Adrenal gland (tissue), 19 donors: ENCODE measurements at places on chromosomes 7 and 10. TPM values are rescaled to one million over a fixed set of nuclear protein-coding genes. Genes with fewer than 3 reads are reported as not detected.

GRCh38 chr10:65968437-65968836, 957.4 kb upstream of the LRRTM3 start:
- no peak for DNase-seq

Gene ANKRD30A
- not detected for total RNA-seq

Gene FAM131B
- total RNA-seq, result 0.57 TPM

DNA sequence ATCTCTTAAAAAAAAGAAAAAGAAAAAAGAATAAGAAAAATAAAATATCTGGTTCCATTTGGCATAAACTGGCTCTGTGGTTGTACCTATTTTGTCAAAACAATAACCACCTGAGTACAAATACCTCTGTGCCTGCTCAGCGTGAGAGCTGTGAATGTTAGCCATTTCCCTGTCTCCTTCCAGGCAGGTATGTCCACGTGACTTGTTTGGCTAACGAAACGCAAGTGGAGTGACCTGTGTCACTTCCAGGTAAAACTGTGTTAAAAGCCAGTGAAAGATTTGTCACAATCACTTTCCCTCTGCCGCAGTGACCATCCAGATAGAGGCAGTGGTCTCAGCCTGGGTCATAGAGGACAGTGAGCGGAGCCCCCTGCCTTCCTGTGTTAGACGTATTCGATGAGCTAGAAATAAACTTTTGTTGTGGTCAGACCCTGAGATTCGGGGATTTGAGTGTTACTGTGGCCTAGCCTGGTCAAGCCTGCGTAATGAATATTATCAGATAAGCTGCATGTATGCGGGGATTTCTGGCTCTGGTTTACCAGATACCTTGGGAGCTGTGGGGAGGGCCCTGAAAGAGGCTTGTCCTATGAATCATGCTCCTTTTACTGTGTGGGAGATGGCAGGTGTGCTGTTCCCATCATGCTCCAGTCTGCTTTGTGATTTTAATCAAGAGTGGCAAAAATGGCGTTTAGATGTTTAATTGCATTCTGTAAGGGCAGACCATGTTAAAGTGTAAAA, 3.8 kb downstream of the PTER start:
- DNase-seq, result no peak

DNA sequence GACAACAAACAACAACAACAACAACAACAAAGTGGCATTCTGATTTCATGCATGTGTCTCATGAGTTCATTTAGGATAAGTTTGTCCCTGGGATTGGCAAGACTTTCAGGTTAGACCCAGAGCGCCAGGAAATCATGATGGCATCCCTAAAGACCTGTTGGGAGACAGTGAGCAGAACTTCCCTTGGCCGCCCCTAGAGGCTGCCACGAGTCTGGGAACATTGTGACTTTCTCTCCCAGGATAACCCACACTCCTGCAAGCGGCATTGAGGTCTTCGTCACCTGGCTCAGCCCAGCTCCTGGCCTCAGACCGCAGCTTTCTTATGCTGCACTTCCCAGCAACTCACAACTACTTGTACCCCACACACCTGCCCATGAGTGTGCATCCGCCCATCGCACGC, 80.5 kb upstream of the RNF32 start:
- DNase-seq, result no peak

DNA sequence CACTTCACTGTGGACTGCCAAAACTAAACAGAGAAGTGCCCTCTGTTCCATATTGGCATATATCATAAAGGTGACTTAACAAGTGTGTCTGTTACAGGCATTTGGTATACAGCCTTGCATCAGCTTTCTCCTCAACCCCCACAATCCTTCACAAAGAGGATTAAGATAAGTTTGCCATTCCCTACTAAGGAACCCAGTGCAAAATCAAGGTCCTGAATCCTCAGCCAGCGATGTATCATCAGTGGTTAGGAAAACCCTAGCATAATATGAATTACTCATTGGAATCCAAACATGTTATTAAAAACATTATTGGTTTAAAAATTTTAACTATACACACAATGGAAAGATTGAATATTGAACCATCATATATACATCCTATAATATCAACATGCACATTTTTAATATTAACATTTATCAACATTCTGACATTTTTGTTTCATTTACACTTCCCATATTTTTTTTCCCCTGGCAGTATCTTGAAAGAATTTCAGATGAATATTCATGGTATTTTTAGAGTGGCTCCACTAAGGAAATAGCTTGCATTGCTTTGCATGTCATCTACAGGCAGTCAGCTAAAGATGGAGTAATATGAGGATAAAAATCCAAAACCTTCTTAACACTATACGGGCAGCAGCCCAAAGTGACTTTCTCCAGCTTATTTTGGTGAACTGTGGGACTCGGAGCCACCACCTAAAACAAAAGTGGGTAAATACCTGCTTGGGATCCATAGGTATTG, 215.6 kb upstream of the CHRM2 start:
- no peak for DNase-seq

Gene REPIN1
- total RNA-seq, result 243 TPM

- no peak for DNase-seq
Measured at GRCh38 chr7:81873559-81873958, 103.7 kb upstream of the HGF start.

GRCh38 chr7:38825721-38826440, 83.1 kb downstream of the VPS41 start:
- no peak for DNase-seq

Gene PPP2R2D
- 45.7 TPM for total RNA-seq
